Right cardiac atrium (tissue), 5 donors: ENCODE measurements at places on chromosomes 12 and 14. TPM values are rescaled to one million over a fixed set of nuclear protein-coding genes. Genes with fewer than 3 reads are reported as not detected.

DNA sequence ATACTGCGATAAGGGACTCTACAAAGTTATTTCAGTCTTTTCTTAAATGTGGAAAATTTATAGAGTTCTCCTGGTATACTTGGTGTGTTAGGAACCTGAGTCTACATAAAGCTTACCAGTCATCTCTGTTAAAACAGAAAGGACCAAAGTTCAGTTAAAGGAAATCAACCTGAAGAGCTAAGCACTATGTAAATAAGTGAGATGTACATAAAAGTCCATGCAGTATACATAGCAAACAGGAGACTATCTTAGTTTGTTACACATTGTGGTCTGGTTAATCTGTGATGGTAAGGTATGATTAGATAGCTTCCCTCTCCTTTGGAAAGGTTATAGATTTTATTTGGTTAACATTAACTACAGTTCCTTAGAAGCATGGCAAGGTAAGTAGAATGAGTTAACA lies 75.9 kb downstream of the ATP2B1 start:
- DNase-seq, result no peak

The RNU4-1 gene
- 2,444 TPM for total RNA-seq

The KRT73 gene
- not detected for total RNA-seq

The ACOT4 gene
- 0.74 TPM for total RNA-seq

DNA sequence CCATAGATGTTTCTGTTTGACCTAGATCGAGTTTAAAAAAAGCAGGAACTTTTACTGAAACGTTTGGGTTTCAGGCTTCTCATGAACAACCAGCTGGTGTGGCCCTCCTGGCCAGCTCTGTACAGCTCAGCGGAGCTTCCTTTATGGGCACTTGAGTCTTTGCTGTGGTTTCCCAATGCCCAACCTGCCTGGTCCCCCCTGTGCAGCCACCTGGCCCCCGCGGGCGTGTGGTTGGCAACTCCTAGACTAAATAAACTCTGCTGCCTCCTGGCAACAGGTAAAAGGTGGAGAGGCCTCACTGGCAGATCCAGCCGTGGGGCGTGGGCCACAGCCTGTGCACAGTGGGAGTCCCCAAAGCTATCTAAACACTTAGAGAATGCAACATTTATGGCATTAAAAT lies 38.7 kb downstream of the ADGRD1 start:
- DNase-seq, result no peak

- DNase-seq, result peak; percentile 21
These were observed 16.6 kb downstream of the MGP start for GRCh38 chr12:14868916-14869506.

The TCL1B gene
- total RNA-seq, result not detected

GRCh38 chr12:910416-910815 lies 39.1 kb downstream of the RAD52 start:
- no peak for DNase-seq

The DBX2 gene
- total RNA-seq, result 0.17 TPM

DNA sequence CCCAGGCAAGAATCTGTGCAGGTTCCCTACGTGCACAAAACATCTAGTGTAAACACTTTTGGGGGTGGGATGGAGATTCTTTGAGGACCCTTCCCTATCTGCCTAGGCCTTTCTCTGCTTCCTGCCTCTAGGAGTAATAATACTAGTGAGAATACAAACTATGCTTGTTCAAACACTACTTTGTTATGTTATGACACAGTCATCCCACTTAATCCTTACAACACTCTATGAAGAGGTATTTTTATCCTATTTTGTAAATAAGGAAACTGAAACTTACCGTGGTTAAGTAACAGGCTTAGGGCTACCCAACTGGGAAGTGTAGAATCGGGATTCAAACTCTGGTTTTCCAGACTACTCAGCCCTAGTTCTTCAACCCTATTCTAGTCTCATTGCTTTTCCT lies 96.5 kb downstream of the KCNA5 start:
- no peak for DNase-seq

GRCh38 chr14:49497267-49497666 lies 88.9 kb downstream of the RPS29 start:
- no peak for DNase-seq
